ENCODE measurements at places on chromosomes 6 and 20.

DNA sequence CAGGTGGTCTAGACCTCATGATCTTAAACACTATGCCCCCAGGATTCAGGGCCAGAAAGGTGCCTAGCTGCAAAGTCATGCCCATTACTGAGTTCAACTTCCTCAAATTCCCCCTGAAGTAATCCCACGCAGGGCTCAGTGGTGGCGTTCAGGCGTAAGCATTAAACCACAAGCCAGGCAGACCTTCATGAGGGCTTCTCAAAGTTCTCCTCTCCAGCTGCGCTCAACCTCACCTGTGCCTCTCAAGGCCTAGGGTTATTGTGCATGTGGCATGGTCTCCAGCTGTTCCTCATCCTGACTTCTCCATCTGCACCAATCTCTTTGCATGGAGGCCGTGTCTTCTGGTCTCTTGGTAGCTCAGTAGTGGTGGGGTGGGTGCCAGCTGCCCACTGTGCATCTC, 113.6 kb downstream of the TSHZ2 start:
- peak; percentile 78 for DNase-seq

- no peak for DNase-seq
Measured at GRCh38 chr6:115551527-115551926, 509.2 kb downstream of the FRK start.

DNA sequence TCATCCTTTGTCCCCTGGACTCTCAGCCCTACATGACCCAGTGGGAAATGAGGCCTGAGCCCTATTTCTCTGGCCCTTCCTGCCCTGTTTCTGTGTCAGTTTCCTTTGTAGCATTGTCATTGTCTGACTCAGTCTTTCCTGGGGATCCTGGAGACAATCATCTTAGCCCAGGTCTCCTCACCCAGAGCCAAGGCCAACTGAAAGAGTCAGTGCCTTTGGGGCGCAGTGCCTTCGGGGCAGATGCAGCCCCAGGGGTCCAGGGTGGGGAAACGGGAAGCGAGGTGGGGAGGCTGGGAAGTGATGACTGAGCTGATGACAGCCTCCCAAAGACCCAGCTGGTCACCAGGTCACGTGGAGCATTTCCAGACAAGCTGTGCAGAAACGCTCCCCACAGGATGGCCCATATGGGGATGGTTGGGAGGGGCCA, 93.3 kb upstream of the SULF2 start:
- DNase-seq: no peak

DNA sequence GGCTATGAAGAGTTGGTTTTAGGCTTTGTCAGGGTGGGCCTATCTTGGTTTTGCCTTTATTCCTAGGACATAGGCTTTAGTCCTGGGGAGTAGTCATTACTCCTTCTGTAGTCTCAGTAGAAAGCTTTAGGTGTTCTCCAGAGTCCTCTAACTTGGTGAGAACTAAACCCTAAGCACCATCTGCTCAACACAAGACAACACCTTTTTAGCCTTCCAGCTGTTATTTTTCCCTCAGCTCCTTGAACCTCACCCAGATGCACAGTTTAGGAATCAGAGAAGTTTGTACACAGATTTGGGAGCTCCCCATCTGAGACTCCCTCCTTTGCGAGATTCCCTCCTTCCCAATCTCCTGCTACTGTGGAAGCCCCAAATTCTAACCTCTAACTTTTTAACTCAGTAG, 141.3 kb downstream of the QRSL1 start:
- no peak for DNase-seq

- no peak for DNase-seq
Measured at GRCh38 chr6:152474354-152474753, 162.8 kb downstream of the SYNE1 start.

DNA sequence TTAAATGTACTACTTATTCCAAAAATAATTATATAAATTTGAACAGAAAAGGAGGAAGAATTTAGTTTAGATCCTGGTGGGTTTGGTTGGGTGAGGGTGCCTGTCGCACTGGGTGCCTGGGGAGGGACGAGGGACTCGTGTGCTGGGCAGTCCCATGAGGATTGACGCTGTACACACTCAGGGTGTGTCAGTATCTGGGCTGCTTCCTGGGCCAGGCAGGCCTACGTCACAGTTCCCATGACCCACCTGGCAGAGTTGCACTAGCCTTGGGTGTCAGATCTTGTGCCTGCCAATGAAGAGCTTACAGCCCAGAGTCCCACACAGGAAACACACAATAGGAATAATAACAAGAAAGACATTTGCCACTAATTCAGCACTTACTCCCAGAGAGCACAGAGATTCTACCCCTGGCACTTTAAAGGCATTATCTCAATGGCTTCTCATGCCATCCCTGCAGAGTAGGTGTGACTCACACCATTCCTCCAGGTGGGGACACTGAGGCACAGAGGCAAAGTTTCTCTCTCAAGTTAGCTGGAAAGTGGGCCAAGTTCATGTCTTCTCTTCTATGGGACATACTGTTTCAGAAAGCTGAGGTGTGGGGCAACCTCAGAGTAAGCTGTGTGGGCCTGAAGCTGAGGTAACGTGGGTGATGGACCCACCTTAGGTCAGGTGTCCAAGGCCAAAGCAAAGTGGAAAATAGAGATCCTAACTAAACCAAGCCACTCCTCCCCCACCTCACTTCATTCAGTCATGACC, 1.3 kb upstream of the SDCBP2 start:
- DNase-seq: peak; percentile 38

DNA sequence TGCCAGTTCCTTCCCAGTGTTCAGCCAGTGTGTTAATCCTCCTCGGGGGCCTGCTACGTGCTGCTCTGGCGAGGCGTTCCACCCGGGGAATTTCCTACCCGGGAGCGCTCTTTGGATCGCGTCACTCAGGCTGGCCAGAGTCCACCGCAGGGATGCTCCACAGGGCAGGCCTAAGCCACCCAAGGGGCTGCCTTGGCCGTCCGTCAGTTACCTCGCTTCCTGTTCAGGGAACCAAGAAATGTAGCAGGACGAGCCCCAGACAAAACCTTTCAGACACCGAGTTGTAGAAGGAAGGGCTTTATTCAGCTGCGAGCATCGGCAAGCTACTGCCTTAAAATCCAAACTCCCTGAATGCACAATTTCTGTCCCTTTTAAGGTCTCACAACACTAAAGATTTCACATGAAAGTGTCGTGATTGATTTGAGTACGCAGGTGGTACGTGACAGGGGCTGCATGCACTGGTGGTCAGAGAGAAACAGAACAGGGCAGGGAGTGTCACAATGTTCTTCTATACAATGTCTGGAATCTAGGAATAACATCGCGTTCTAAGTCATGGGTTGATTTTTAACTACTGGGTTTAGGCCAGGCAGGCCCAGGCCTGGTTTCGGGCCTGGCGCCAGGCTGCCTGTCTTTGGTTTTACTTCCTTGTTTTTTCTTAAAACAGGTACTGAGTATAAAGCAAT, 15.7 kb upstream of the POU5F1 start:
- no peak for DNase-seq

- peak; percentile 89 for DNase-seq
Measured at GRCh38 chr6:24935366-24936152, at the start of gene RIPOR2. Gene RIPOR2 (minus strand): TSS chr6:24935960. CDS start chr6:24935898, 62 bp downstream.

- no peak for DNase-seq
Measured at GRCh38 chr6:7604506-7604905, 14.5 kb downstream of the SNRNP48 start.

- no peak for DNase-seq
Measured at GRCh38 chr6:13429406-13429753, 58.0 kb downstream of the GFOD1 start.

DNA sequence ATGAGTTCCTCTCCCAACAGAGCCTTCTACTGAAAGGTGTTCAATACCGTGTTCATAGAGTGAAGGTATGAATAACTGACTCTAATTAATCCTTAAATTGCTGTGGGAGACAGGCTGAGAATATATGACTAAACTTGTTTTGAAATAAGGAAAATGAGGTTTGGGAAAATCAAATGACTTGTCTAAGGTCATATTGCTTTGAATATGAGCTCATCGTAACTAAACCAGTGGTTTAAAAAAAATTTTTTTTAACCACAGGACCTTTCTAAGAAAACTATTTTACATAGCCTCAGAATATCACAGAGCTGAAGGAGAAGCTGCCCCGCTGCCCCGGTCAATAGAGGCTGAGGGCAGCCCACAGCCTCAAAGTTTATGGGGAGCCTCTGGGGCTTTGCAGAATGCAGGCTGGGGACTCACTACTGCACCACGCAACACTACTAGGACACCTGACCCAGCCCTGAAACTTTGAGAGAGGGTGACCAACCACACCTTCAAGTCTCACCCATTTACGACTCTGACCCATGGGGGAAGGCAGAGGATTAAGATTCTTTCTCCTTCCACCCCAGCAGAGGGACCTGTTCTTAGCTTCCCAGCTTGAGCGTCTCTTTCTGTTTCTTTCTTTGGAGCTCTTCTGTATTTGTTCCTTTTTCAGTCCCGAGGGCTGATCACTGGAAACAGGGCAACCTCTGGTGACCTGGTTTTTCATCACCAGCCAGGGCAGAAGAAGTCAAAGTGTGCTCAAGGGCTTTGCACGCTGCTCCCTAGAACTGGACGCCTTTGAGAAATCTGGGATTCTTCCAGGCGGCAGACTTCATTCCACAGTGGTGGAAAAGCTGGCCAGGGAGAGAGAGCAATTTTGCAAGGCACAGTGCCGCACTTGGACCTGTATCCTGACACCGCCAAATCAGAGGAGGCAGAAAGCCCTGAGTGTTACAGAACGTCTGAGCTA, 220.2 kb downstream of the ATXN1 start:
- DNase-seq: no peak

DNA sequence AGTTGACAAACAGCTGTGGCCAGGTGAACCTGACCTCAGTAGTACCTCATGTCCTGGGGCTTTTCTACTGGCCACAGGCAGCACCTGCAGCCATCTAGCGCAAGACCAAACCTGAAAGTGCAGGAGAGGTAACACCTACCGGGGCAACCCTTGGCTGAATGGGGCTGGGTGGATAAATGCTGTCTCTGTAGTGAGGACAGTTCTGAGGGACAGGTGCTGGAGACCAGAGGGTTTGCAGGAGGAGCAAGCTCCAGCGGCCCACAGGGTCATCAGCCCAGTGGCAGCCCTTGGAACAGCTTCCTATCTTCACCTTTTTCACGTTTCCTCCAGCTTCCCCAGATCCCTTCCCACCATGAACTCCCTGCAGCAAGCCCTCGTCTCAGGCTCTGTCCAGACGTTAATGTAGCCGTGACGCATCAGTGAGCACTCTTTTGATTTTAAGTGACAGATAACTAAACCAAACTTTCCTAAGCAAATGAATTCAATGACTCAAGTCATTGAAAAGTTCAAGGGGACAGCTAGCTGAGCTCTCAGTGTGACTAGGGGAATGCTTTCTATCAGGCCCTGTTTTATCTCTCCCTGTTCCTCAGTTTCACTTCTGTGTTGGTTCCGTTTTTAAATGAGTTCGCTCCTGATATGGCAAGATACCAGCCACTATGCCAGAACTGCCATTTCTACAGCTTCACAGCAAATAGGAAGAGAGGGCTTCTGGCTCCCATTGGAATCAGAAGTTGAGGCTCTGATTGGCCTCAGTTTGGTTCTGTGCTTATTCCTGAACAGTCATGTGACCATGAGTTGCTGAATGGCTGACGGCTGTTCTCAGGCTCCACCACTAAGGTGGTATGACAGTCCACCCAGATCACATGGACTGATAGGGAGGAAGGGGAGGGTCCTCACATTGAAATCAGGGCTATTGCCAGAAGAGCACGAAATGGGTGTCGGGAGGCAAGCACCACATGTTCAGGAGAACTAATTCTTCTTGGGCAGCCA, 12.1 kb upstream of the PFDN4 start:
- DNase-seq: peak; percentile 18

- DNase-seq: peak; percentile 25
Measured at GRCh38 chr6:132830334-132830751, 16.0 kb downstream of the RPS12 start.

DNA sequence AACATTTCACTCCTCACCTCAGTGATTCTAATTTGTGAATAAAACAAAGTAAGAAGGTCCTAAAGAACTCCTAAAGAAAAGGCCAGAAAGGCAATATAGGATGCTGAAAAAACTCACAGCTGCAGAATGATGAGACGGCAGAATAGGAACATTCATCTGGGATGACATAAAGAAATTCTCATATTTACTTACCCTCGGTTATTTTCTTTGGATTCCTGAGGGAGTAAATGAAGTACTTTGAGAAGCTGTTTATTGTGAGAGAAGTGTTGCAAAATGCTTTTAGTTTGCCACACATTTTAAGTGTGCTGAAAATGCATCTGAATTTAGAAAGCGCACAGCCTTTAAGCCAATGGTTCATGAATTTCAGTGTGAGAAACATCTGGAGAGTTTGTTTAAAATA, 35.7 kb upstream of the RBL1 start:
- DNase-seq: no peak

- DNase-seq: no peak
Measured at GRCh38 chr6:39381550-39382140, 59.1 kb upstream of the KCNK16 start.

- DNase-seq: no peak
Measured at GRCh38 chr6:112475083-112475482, 128.0 kb downstream of the RFPL4B start.

- DNase-seq: no peak
Measured at GRCh38 chr6:148265054-148265453, 77.6 kb upstream of the SASH1 start.

DNA sequence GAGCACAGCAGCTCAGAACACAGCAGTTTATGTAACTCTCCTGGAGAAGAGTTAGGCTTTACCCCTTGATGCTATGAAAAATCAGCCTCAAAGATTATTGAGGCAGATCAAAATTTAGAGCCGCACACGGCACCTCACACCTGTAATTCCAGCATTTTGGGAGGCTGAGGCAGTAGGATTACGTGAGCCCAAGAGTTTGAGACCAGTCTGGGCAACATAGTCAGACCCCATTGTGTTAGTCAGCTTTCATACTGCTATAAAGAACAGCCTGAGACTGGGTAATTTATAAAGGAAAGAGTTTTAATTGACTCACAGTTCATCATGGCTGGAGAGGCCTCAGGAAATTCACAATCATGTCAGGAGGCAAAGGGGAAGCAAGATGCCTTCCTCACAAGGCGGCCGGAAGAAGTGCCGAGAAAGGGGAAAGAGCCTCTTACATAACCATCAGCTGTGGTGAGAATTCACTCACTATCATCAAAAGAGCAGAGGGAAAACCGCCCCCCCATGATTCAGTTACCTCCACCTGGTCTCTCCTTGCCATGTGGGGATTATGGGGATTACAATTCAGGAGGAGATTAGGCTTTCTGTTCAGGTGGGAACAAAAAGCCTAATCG, 87.7 kb downstream of the SGK1 start:
- DNase-seq: peak; percentile 37

GRCh38 chr6:77180326-77180725, 283.0 kb downstream of the HTR1B start:
- no peak for DNase-seq

DNA sequence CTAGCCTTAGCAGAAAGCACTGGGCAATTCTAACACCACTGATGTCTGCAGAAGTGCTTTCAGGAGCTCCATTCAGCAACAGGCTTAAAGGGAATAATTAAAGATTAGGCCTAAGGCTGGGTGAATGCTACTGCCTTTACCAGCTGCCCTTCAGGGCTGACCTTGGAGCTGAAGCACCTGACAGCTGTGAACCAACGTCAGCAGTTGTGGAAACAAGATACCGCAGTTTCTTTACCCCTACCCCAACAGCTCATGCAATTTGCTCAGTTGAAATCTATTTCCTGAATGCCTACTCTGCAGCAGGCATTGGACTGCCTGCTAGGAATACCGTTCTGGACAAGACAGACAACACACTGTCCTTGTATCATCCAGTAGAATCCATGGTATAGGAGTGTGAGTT, 51.5 kb upstream of the ADTRP start:
- no peak for DNase-seq

GRCh38 chr6:44217332-44218143, 812 bp downstream of the MYMX start:
- DNase-seq: no peak

GRCh38 chr20:35465976-35466375, 10.6 kb downstream of the CEP250 start:
- DNase-seq: no peak

- no peak for DNase-seq
Measured at GRCh38 chr6:21664314-21665109, 71.0 kb downstream of the SOX4 start.
